Breast epithelium (tissue), 4 donors: ENCODE measurements at places on chromosomes 4 and X. TPM values are rescaled to one million over a fixed set of nuclear protein-coding genes. Genes with fewer than 3 reads are reported as not detected.

The CLIC2 gene
- total RNA-seq = 23.8 TPM

The GPR50 gene
- not detected for total RNA-seq

DNA sequence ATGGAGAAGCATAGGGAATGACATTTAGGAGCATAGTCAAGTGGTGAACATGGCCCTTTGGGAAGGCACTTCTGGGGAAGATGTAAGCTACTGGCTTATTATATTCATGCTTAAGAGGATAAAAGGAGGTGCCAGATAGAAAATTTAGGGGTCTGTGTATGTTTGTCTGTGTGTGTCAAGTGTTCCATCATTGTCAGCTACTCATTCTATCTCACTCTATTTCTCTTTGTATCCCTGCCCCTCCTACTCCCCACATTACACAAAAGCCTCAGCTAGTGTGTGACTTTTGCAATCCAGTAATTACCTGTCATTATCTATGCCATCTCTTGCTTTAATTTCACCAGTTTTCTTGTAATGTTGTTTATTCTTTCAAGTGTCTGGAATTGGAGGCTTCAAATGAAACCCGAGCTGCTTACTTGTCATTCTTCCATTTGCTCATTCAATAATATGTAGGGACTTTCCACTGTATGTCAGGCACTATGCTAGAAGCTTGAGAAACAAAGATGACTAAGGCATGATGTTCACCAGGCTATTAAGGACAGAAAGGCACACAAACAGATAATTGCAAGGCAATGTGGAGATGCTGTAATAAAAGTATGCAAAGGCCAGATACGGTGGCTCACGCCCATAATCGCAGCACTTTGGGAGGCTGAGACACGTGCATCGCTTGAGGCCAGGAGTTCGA, 229.8 kb upstream of the TEX13C start:
- DNase-seq = no peak
- H3K4me1 ChIP-seq = no peaks in the 10 kb centered on the region
- no peak overlapping the region for H3K4me3 ChIP-seq
- H3K27me3 ChIP-seq = peaks cover 5% of the 10 kb centered on the region
- H3K27ac ChIP-seq = no peak overlapping the region

DNA sequence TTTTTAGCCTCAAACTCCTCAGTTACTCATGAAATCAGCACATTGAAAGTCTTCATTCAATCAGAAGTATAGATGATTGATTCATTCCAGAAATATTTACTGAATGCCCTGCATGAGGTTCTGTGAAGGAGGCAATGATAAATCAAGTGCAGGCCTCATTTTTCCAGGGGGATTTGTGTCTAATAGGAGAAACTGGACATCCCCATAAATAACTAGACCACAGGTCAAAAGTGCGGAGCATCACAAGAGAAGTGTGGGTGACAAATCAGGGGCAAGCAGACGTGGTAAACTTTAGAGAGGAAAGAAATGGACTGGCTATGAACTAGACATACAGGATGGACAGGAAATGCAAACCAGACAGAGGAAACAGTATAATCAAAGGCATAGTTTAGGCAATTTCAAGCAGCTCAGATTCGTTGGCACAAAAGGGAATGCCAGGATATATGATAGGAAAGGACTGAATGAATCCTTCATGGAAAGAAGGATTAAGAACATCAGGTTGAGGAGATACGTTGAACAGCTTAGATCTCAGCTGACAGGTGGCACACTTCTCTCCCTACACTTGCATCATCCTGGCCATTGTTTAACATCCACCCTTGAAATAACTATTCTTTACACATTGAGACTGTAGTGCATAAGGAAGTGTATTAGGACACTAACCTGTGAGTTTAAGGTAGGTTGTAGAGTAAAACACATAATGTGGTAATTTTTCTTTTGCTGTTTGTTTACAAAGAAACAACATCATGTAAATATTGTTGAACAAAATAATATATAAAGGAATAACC, 69.6 kb upstream of the RASGEF1B start:
- DNase-seq = no peak
- no peak overlapping the region for H3K4me3 ChIP-seq
- H3K27ac ChIP-seq = no peak overlapping the region
- no peaks in the 10 kb centered on the region for H3K27me3 ChIP-seq

- H3K4me1 ChIP-seq = no peaks in the 10 kb centered on the region
- H3K36me3 ChIP-seq = no peaks in the 10 kb centered on the region
- no peak for DNase-seq
These were observed 76.1 kb upstream of the EMCN start for GRCh38 chr4:100593935-100594334.

GRCh38 chrX:154019061-154019621, 561 bp downstream of the IRAK1 start:
- H3K4me3 ChIP-seq = peak overlapping the region; percentile 52
- H3K27me3 ChIP-seq = peaks cover 56% of the 10 kb centered on the region
- H3K36me3 ChIP-seq = no peaks in the 10 kb centered on the region
- no peak for DNase-seq
- no peaks in the 10 kb centered on the region for H3K4me1 ChIP-seq

GRCh38 chr4:145279122-145279960, 99.0 kb upstream of the OTUD4 start:
- no peaks in the 10 kb centered on the region for H3K4me1 ChIP-seq
- DNase-seq = no peak
- no peaks in the 10 kb centered on the region for H3K27me3 ChIP-seq
- H3K27ac ChIP-seq = no peak overlapping the region
- no peaks in the 10 kb centered on the region for H3K36me3 ChIP-seq

- no peak overlapping the region for H3K4me3 ChIP-seq
- H3K36me3 ChIP-seq = no peaks in the 10 kb centered on the region
- peaks cover 10% of the 10 kb centered on the region for H3K27me3 ChIP-seq
- no peak overlapping the region for H3K27ac ChIP-seq
- H3K4me1 ChIP-seq = no peaks in the 10 kb centered on the region
These were observed 228.2 kb upstream of the DIPK2B start for GRCh38 chrX:45428831-45429230.

DNA sequence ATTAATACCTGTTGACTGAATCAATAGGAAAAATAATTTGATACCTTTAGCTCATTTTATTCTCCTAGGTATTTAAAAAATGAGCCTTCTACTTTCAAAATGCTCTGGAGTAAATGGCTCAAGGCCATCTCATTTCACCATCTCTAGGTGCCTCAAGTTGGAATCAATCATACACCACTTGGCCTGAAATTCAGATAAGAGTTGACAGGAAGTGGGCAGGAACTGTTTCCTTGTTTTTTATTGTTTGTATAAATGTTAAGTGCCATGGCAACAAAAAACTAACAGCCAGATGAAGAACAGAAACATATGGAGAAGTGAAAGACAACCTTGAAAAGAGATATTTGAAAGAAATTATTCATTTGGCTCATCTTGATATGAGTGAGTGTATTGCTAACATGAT, 12.4 kb downstream of the LIMCH1 start:
- no peaks in the 10 kb centered on the region for H3K36me3 ChIP-seq
- DNase-seq = no peak
- no peak overlapping the region for H3K27ac ChIP-seq
- H3K27me3 ChIP-seq = no peaks in the 10 kb centered on the region
- H3K4me3 ChIP-seq = no peak overlapping the region

GRCh38 chr4:127134490-127134889, 498.3 kb upstream of the INTU start:
- no peak overlapping the region for H3K27ac ChIP-seq
- no peaks in the 10 kb centered on the region for H3K36me3 ChIP-seq

DNA sequence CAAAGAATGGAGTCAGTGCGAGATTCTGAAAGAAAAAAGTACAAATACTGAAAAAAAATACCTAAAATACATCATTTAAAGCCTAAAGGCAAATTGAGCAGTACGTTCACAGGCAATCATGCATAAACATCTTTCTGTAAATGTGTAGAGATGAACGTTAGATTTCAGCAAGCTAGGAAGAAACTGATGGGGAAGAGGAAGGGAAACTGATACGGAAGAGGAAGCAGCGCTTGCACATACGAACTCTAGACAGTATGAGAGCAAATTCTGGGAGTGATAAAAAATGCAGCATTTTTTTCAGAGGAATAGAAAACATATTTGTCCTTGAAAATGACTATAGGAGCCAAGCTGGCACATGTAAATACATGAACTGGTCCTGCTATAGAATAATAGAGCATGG, 9.4 kb downstream of the ANKRD50 start:
- H3K4me1 ChIP-seq = no peaks in the 10 kb centered on the region
- H3K27me3 ChIP-seq = no peaks in the 10 kb centered on the region
- no peak overlapping the region for H3K27ac ChIP-seq

GRCh38 chr4:102564399-102565059, 63.4 kb downstream of the NFKB1 start:
- DNase-seq = no peak
- no peaks in the 10 kb centered on the region for H3K36me3 ChIP-seq
- no peak overlapping the region for H3K27ac ChIP-seq
- H3K4me1 ChIP-seq = no peaks in the 10 kb centered on the region
